ENCODE measurements at places on chromosomes 13 and 19.

DNA sequence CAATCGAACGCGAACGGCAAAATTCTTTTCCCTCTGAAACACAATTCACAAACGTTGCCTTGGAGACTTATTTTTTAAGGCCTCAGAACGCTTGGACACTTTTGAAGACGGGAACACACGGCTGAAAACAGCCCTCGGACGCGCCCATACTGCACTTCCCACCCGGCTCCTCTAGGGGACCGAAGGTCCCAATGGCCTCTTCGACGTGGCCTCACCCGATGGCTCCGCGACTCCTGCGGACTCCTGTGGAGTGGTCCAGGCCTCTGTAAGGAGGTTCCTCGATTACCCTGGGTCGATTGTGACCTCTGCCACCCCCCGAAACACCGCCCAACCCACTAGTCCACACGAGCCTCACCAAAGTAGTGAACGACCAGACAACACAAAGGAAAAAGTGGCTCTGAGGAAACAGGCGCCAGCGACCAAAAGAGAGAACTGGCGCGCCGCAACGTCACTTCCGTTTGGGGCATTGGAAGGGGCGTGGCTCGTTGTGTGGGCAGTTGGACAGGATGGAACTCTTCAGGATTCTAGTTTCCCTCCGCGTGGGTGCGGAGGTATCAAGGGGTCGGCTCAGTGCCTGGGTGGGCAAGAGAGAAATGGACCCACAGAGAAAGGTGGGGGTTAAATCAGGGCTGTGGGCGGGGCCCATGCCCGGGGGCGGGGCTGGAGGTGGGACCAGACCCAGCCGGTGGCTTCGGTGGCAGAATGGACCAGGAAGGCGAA, at the start of gene ZNF560:
Gene ZNF560 (minus strand): TSS at position 434 of the 720 bp plus-strand sequence. CDS start 23,303 bp downstream, outside the sequence.
- no peak for DNase-seq

- no peak for DNase-seq
These were observed 56.2 kb upstream of the AKAP11 start for GRCh38 chr13:42215578-42216421.

DNA sequence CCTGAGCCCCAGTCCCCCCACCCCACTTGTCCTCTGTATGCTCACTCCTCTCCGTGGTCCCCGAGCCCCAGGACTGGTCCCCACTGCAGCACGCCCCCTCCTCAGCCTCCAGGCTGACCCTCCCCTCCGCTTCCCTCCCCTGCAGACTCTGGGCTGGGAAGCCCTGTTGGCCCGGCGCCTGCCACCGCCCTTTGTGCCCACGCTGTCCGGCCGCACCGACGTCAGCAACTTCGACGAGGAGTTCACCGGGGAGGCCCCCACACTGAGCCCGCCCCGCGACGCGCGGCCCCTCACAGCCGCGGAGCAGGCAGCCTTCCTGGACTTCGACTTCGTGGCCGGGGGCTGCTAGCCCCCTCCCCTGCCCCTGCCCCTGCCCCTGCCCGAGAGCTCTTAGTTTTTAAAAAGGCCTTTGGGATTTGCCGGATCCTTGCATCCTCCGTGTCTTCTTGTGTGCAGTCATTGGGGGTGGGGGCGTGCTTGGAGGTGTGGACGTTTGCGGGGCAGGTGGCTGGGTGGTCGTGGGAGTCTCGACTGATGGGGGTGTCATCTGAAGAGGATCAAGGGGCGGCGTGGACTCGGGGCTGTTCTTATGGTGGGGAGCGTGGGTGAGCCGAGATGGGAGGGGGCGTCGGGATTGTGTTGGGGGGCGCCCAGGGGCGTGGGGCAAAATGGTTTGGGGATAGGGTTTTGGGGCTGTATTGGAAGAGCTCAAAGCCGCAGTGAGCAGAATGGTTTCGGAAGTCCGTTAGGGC, 3.5 kb downstream of the PTGER1 start:
- no peak for DNase-seq

GRCh38 chr19:54448040-54448773, 792 bp upstream of the LENG8 start:
- peak; percentile 84 for DNase-seq

DNA sequence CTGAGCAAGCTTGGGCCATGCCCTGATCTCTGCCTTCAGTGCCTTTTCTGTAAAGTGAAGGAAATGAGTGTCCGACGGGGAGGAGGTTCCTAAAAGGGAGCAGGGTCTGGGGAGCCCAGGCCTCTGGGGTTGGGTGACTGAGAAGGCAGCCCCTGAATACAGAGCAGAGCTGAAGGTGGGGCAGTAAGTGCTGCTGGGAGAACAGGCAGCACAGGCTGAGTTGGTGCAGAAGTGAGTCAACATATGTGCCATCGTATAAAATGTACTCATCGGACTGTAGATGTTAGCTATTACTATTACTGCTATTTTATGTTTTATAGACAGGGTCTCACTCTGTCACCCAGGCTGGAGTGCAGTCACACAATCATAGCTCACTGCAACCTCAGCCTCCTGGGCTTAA, 1.0 kb upstream of the HAMP start:
- no peak for DNase-seq

GRCh38 chr19:2969104-2969504, 8.3 kb upstream of the TLE6 start:
- peak; percentile 86 for DNase-seq

DNA sequence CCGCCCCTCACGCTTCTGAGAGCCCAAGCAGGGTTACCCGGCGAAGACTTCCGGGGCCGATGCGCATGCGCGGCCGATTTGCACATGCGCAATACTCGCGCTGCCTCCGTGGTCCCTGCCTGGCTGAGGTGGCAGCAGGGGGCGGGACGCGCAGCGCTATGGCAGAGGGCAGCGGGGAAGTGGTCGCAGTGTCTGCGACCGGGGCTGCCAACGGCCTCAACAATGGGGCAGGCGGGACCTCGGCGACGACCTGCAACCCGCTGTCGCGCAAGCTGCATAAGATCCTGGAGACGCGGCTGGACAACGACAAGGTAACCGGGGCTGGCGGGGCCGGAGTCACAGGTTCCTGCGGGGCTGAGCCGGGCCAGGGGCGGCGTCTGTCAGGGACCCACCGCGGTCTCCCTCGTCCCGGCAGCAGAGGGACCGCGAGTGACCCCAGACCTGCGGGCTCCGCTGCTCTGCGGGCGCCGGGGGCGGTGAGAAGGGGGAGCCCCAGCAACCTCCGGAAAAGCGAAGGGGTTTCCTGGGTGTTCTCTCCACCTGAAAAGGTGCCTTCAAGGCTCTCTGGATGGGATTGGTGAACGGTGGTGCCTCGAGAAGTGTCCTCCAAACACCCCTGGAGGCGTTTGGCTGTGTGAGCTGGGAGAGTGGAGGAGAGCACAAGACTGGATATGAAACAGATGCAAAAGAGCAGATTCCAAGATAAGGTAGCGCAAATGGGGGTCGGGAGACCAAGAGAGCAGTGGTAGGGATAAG, at the start of gene COG6:
Gene COG6 (plus strand): TSS at position 94 of the 756 bp plus-strand sequence. CDS start 65 bp downstream, at position 159.
- peak; percentile 93 for DNase-seq

DNA sequence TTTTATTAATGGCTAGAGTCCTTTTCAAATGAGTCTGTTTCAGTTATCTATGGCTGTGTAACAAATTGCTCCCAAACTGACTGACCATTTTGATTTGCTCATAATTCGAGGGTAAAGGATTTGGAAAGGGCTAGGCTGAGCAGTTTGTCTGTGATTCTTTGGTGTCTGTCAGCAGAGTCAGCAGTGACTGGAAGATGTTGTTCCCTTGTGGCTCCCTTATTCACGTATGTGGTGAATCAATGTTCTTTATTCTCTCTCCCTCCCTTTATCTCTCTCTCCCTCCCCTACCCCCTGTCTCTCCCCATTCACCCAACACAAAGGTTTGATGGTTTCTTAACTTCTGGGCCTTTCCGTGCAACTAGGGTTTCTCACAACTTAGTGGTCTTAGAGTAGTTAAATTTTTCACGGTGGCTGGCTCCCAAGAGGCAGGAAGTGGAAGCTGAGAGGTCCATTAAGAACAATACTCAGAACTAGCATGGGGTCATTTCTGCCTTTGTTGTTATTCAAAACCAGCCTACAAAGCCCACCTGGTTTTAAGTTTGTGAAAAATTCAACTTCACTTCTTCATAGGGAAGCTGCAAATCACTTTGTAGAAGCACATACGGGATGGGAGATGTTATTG, 772.5 kb upstream of the SLITRK1 start:
- no peak for DNase-seq

DNA sequence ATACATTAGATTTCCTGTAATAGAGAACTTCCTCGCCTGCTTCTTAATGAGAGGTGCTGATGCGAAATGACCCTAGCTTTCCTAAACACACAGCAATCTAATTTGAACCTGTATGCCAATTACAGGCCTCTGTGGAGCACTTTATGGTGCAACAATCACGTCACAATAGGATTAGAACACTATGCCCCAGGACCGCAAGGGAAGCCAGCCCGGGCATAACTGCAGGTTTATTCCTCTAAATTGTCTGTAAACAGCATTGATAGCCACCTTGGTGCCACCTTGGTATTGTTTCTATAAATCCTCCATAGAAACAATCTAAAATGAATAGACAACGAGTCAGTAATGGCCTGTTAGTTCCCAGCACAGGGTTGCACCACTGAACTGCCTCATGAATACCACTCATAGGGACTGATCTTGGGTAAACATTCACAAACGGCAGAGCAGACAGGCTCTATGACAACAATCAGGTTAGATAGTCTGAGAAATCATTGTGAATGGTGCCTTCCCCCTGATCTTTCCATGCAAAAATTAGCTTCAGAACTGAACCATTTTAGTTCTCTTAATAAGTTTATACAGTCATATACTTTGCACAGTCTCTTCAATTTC, 182.5 kb upstream of the OBI1 start:
- no peak for DNase-seq

GRCh38 chr13:91813253-91813652, 414.8 kb downstream of the GPC5 start:
- DNase-seq = peak; percentile 72

- DNase-seq = peak; percentile 93
These were observed 1.0 kb downstream of the GPR108 start for GRCh38 chr19:6736169-6736916.

GRCh38 chr19:42401365-42402303, 11.5 kb upstream of the CNFN start:
- DNase-seq = peak; percentile 89

DNA sequence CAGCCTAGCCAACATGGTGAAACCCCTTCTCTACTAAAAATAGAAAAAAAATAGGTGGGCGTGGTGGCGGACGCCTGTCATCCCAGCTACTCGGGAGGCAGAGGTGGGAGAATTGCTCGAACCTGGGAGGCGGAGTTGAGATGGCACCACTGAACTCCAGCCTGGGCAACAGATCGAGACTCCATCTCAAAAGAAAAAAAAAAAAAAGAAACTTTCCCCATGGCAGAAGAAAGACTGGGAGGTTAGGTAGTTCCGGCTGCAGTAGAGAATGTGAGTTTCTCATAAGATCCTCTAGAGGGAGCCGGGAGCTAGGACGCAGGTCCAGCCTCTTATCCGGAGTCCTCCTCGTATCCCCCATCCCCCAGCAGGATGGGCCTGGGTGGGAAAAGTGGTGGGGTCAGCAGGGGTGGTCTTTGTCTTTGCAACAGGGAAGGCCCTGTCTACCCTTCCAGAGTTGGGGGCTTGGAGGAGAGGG, 13.2 kb upstream of the CREB3L3 start:
- no peak for DNase-seq

DNA sequence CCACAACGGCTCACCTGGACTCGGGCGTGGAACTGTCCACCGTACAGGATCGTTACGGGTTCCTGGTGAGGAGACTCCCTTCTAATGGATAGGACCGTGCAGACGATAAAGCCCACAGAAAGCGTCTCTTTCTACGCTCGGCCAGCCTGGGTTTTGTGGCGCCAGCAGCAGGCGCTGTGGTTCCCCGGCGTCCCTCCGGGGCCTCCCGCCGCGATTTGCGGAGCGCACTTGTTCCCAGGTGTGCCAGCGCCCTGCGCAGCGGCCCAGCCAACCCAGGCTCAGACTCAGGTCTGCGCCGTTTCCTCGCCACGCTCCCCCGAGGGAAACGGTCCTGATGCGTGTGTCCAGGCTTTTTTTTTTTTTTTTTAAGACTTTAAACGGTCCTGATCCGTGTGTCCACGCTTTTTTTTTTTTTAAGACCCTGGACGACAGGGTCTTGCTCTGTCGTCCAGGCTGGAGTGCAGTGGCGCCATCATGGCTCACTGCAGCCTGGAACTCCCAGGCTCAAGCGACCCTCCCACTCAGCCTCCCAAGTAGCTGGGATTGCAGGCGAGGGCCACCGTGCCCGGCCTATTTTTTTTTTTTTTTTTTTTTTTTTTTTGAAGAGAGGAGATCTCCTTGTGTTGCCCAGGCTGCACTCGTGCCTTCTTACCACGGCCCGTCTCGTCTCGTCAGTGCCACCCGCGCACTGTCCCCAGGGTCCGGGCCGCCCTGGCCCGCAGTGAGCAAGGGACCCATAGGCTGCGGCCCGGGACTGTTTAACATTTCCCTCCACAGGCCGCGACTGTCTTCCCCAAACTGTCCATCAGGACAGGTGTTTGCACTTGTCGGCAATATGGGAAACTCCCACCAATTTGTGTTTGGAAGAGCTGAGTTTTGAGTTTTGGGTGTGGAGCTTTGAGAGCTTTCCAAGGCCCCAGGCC, 23.8 kb downstream of the GJA3 start:
- DNase-seq = peak; percentile 32

DNA sequence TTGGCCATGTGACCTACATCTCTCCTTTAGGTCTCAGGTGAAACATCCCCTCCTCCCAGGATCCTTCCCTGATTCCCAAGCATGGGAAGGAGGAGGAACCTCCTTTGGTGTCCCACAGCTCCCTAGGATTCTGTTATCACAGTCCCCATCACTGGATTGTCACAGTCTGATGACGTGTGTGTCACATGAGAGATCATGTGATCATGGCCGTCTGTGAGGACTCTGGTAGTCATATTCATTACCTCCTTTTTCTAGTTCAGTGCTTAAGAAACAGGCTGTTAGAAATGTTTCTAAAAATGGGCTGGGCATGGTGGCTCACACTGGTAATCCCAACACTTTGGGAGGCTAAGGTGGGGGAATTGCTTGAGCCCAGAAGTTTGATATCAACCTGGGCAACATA, 3.0 kb downstream of the DHX34 start:
- DNase-seq = no peak

DNA sequence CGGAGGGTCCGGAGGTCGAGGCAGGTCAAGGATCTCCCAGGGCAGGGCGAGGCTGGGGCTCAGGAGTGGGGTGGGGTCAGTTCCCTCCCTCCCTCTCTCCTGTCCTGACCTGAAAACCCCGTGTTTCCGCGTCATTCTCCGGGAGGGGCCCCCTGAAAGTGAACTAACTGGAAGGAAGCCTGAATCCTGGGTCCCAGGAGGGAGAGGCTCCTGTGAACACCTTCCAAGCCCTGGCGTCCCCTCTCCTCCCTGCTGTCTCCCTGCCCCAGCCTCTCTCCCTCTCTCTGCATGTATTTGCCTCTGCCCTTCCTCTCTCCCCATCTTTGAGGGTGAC, 741 bp upstream of the CADM4 start:
- no peak for DNase-seq

All from sigmoid colon (tissue), 7 donors.